ENCODE measurements at places on chromosomes 4 and X.

DNA sequence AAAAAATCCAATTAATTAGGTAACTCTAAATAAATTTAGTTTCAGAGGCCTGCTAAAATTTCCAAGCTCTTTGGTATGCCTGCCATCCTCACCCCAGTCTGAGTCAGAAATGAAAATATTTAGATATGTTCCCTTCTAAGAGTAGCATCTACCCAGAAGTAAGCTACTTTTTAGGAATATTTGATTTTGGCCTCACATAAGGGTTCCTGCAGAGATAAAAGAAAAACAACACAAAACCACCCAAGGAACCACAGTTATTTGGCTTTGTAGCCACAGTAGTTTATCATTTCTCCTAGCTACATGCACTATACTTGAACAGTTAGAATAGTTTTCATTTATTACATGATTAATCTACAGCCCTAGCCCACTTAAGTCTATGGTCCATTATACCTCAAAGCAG is 192.6 kb upstream of the FAM241A start:
- no peak for DNase-seq

DNA sequence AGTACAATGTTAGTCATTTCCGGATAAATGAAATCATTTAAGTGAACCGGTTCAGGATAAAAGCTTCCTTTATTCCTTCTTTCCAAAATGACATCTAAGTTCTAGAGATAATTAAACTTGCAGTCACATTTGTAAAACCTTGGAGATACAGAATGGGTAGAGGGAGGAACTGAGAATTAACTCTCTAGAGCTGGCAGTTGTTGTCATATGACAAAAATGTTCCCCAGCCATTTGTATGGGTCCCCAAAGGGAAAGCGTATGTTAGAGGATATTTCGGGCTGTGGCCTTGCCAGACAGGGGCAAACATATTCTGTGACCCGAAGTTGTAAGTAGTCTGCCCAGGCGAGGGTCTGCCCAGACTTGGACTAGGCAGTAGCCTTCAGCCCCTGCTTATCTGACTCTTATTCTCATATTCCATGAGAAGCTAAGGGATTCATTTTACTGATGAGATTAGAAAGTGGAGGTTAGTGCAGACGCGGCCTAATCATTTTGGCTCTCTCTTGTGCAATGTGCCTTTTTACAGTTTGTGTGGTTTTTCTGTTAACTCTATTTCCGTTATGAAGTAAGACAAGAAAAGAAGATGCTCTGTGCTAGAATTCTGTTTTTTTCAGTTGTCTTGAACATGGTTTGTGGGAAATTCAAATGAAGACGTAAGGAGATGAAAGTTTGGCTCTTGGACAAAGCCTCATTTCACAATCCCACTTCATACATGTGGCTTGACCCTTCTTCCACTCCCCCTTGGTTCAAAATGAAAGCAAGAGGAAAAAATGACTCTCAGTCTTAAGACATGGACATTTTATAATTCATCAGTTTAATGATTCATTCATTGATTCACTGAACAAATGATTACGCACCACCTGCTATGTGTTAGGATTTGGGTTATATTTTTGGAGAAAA is 2394.2 kb upstream of the AGA start:
- DNase-seq = no peak

DNA sequence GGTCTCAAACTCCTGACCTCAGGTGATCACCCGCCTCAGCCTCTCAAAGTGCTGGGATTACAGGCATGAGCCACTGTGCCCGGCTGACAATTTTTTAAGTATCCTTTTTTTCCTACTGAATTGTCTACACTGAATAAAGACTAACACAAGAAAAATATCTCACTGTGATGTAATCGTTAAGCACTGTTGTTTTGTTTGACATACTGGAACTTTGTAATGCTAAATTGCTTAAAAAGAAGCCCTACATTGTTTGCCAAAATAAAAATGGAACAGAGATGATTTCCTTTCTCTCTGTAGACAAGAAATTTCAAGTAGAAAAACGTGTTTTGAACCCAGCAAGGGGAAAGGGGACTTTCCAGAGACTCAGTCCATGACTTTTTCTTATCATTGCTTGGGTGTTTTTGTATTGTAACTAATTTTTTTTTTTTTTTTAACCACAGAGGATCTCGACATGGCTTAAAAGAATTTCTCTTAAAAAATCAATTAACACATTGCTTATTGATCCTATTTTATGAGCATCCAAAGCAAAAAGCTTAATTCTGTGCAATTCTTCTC is 74.9 kb downstream of the TMEM156 start:
- DNase-seq = no peak

DNA sequence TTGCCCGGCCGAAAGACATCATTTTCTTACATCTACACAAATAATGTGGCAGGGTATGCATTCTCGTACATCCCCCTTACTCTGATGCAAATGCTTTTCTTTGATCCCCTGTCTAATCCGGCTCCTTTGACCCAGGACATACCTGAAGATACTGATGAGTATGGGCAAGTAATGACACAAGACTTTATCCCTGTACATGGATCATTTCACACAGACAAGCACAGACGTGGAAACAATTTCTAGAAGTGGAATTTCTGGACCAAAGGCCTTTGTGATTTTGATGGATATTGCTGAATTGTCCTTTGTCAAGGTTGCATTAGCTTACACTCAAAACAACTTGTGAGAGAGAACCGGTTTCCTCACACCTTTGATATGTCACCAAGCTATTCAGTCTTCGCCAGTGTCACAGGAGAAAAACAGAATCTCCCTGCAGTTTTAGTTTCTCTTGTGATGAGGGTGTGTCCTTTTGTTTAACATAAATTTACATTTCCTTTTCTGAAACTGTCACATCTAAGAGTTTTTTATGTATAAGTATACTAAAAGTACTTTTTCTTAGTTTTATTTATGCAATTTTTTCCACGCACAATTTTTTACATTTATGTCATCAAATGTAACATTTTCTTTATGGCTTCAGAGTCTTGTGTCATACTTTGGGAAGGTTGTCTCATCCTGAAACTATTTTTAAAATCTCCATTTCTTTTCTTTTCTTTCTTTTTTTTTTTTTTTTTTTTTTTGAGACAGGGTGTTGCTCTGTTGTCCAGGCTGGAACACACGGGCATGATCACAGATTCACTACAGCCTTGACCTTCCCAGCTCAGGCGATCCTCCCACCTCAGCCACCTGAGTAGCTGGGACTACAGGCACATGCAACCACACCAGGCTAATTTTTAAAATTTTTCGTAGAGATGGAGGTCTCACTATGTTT is 25.2 kb downstream of the RWDD4 start:
- no peak for DNase-seq

GRCh38 chr4:37956941-37957340 is 3.3 kb upstream of the PTTG2 start:
- DNase-seq = no peak

- no peak for DNase-seq
Observed at GRCh38 chr4:33133723-33134122, 2413.6 kb downstream of the PCDH7 start.
